ENCODE measurements at places on chromosomes 11 and 22.

GRCh38 chr22:49158741-49159564, 668.7 kb downstream of the BRD1 start:
- H3K36me3 ChIP-seq: no peaks in the 10 kb centered on the region
- no peak overlapping the region for H3K4me3 ChIP-seq
- H3K4me1 ChIP-seq: no peaks in the 10 kb centered on the region
- DNase-seq: no peak
- no peak overlapping the region for H3K27ac ChIP-seq

GRCh38 chr11:88206751-88207150, 31.5 kb upstream of the RAB38 start:
- DNase-seq: no peak
- H3K27ac ChIP-seq: no peak overlapping the region
- H3K4me3 ChIP-seq: no peak overlapping the region
- no peaks in the 10 kb centered on the region for H3K36me3 ChIP-seq
- H3K27me3 ChIP-seq: no peaks in the 10 kb centered on the region

DNA sequence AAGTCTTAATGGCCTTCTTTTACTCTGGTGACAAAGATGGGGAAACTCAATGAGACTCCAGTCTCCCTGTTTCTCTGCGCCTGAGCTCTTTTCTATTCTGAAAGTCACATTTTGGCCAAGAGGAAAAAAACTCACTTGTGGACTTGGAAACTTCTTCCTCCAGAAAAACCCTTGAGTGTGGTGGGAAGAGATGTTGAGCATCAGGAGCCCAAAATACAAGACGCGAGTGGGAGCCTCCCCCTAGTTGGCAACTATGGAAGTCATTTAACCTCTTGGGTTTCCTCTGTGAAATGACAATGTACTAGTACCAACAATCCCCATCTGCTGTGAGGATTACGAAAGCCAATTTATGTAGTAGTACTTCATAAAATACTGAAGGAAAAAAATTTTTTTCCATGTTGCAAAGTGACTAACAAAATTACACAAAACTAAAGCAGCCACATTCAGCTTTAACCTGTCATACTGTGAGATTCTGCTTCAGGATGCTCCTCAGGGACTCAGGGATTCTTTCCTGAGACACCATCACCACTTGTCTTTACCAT, 524 bp upstream of the SLC25A17 start:
- H3K27me3 ChIP-seq: no peaks in the 10 kb centered on the region
- H3K4me3 ChIP-seq: peak overlapping the region; percentile 87
- H3K27ac ChIP-seq: peak overlapping the region; percentile 93

DNA sequence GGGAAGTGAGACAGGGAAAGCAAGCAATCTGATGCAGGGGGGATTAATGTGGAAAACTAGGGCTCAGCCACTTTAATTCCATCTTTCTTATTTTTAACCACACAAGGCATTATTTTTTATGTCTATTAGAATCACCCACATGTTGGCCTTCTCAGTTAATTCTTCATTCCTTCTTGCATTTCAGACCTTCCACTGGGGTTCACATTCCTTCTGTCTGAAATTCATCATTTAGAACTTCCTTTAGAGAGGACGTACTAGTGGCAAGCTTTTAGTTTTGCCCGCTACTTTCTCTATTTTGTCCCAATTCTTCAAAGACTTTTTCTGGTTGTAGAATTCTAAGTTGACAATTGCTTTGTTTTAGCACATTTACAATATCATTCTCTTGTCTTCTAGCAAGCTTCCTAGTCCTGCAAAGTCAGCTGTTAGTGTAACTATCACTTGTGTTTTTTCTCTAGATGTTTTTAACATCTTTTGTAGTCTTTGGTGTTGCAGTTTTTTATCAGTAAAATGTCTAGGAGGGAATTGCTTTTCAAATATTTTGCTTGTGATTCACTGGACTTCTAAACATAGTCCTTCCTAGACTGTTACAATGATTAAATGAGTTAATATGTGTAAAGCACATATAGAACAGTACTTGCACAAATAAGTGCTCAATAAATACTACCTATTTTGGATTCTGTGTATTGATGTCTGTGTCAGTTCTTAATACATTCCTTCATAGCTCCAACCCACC, 5.5 kb upstream of the NNMT start:
- no peaks in the 10 kb centered on the region for H3K27me3 ChIP-seq
- peaks cover 5% of the 10 kb centered on the region for H3K4me1 ChIP-seq
- H3K4me3 ChIP-seq: no peak overlapping the region
- no peak for DNase-seq
- no peaks in the 10 kb centered on the region for H3K36me3 ChIP-seq

GRCh38 chr11:26011474-26011873, 320.5 kb upstream of the ANO3 start:
- DNase-seq: no peak
- no peak overlapping the region for H3K27ac ChIP-seq
- no peak overlapping the region for H3K4me3 ChIP-seq
- H3K4me1 ChIP-seq: no peaks in the 10 kb centered on the region

Measured in naive thymus-derived CD8-positive, alpha-beta T cell (primary cell).